ENCODE measurements at places on chromosomes 4 and X. TPM values are rescaled to one million over a fixed set of nuclear protein-coding genes. Genes with fewer than 3 reads are reported as not detected.

- H3K27ac ChIP-seq, result no peak overlapping the region
- H3K4me3 ChIP-seq, result no peak overlapping the region
- no peak for DNase-seq
- H3K4me1 ChIP-seq, result no peaks in the 10 kb centered on the region
Measured at GRCh38 chr4:150598909-150599308, 17.0 kb downstream of the MAB21L2 start.

DNA sequence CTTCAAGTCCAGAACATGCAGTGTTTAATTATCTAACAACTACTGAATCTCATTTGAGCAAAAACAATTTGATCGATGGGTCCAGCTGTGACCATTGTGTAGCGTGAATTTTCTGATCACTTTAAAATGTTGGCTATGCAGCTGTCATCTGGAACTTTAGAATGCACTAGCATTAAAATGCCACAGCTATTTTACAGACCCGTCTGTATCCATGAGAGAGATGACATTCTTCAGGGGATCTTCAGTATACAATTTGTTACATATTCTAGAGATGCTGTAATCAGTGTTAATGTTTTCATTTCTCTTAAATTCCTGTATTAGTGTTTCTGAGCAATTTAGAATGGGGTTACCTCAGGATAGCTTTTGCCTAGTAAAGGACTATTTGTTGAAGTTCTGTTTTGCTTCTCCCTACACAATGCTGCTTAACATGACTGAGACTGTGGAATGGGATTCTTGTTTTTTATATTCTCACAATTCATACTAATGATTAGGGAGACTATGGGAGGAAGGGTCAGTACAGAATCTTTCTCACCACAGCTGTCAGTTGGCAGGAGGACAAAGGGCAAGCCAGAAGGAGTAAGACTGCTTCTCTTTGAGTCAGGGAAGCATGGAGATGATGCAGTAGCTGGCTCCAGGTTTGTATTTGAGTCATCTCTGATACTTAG lies 13.2 kb upstream of the CTSO start:
- H3K36me3 ChIP-seq, result no peaks in the 10 kb centered on the region
- no peak overlapping the region for H3K27ac ChIP-seq
- H3K4me3 ChIP-seq, result no peak overlapping the region
- peaks cover 2% of the 10 kb centered on the region for H3K27me3 ChIP-seq
- no peak for DNase-seq

- no peak for DNase-seq
- no peaks in the 10 kb centered on the region for H3K36me3 ChIP-seq
- no peaks in the 10 kb centered on the region for H3K27me3 ChIP-seq
- H3K4me3 ChIP-seq, result no peak overlapping the region
- H3K27ac ChIP-seq, result no peak overlapping the region
- H3K4me1 ChIP-seq, result peaks cover 7% of the 10 kb centered on the region
Measured at GRCh38 chr4:141645611-141646340, 9.4 kb downstream of the IL15 start.

DNA sequence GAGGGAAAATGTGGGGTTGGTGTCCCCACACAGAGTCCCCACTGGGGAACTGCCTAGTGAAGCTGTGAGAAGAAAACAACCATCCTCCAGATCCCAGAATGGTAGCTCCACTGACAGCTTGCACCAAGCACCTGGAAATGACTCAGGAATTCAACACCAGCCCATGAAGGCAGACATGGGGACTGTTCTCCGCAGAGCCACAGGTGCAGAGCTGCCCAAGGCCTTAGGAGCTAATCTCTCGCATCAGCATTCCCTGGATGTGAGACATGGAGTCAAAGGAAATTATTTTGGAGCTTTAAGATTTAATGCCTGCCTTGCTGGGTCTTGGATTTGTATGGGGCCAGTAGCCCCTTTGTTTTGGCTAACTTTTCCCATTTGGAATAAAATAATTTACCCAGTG lies 367.9 kb downstream of the FAM133A start:
- no peak overlapping the region for H3K27ac ChIP-seq
- no peak overlapping the region for H3K4me3 ChIP-seq
- H3K4me1 ChIP-seq, result no peaks in the 10 kb centered on the region
- no peak for DNase-seq
- no peaks in the 10 kb centered on the region for H3K36me3 ChIP-seq

DNA sequence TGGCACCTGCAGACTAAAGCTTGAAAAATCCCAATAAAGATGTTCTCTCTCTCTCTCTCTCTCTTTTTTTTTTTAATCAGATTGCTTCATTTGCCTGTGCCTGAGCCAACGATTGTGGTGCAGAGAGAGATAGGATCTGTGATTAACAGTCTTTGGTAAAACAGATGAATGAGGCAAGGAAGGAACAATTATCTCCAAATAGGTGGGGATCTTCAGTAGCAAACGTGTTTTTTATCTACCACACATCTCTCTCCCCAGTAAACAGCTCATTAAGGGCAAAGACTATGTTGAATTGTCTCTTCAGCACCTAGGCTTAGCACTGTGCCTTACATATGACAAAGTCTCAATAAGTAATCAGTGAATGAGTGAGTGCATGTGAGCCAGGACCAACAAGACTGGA lies 96.3 kb downstream of the SMIM20 start:
- H3K27me3 ChIP-seq, result no peaks in the 10 kb centered on the region
- H3K36me3 ChIP-seq, result no peaks in the 10 kb centered on the region
- DNase-seq, result no peak
- H3K4me3 ChIP-seq, result no peak overlapping the region
- H3K4me1 ChIP-seq, result no peaks in the 10 kb centered on the region
- no peak overlapping the region for H3K27ac ChIP-seq

- no peak for DNase-seq
- no peaks in the 10 kb centered on the region for H3K36me3 ChIP-seq
- no peaks in the 10 kb centered on the region for H3K27me3 ChIP-seq
- no peak overlapping the region for H3K4me3 ChIP-seq
Measured at GRCh38 chr4:91256043-91256442, 1047.7 kb upstream of the GRID2 start.

GRCh38 chr4:88335092-88335665 lies 43.5 kb upstream of the HERC6 start:
- no peak for DNase-seq
- H3K36me3 ChIP-seq, result no peaks in the 10 kb centered on the region
- H3K4me3 ChIP-seq, result no peak overlapping the region
- no peak overlapping the region for H3K27ac ChIP-seq
- H3K4me1 ChIP-seq, result no peaks in the 10 kb centered on the region
- no peaks in the 10 kb centered on the region for H3K27me3 ChIP-seq

DNA sequence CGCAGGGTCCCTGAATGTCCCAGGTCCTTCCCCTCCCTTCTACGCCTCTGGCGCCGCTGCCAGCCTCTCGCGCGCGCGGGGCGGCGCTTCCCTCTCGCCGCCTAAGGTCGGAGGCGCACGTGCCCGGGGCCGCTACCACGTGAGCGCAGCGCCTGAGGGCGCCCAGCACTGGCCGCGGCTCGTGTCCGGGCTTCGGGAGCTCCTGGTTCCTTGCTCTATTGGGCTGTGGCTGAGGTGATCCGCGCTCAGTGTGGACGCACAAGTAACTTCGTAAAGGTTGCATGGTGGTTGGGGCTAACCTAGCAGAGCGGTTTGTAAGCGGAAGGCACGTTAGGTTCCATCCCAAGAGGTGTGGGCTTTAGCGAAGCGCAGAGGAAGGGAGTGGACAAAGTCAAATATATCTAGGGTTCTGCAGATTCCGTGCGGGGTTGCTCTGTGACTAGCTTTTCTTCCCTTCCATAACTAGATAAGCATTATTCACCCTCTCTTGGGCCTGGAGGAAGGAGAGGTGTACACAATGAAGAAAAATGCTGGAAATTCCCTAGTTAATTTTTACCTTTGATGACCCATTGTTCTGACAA lies 1.8 kb downstream of the TLL1 start:
- no peaks in the 10 kb centered on the region for H3K4me1 ChIP-seq
- H3K36me3 ChIP-seq, result no peaks in the 10 kb centered on the region
- no peaks in the 10 kb centered on the region for H3K27me3 ChIP-seq
- H3K27ac ChIP-seq, result no peak overlapping the region

DNA sequence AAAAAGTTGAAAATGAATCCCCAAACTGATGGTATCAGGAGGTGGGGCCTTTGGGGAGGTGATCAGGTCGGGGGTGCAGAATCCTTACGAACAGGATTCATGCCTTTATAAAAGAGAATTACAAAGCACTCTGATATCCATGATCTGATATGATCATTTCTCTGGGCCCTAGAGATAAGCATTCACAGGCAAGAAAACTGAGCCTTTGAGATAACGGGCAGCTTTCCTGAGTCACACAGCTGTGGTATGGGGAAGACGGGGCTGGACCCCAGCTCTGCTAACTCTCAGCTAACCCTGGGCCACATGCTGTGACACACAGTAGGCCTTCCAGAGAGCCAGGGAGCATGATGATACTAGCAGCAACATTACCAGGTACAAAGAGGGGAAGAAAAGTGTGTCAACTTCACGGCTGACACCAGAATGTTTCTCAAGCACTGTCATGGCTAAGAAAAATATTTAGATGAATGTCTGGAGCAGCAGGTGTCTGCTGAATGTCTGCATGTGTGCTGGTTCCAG lies 85.1 kb downstream of the SLC2A9 start:
- H3K4me1 ChIP-seq, result no peaks in the 10 kb centered on the region
- H3K27ac ChIP-seq, result no peak overlapping the region
- no peaks in the 10 kb centered on the region for H3K36me3 ChIP-seq
- H3K27me3 ChIP-seq, result no peaks in the 10 kb centered on the region
- no peak for DNase-seq

The CCSER1 gene
- total RNA-seq, result 9.5 TPM

The CXCL8 gene
- 7.8 TPM for total RNA-seq

The TNIP3 gene
- 0.48 TPM for total RNA-seq

The SSX2 gene
- not detected for total RNA-seq

The TMEM271 gene
- not detected for total RNA-seq

The PCDH19 gene
- 4.6 TPM for total RNA-seq

The FGA gene
- not detected for total RNA-seq

The EDA2R gene
- total RNA-seq, result 5.9 TPM

The DCAF12L1 gene
- total RNA-seq, result not detected
